ENCODE measurements at places on chromosomes 1 and 21.

- no peak for DNase-seq
Measured at GRCh38 chr21:19767546-19767945, 1230.7 kb upstream of the NCAM2 start.

DNA sequence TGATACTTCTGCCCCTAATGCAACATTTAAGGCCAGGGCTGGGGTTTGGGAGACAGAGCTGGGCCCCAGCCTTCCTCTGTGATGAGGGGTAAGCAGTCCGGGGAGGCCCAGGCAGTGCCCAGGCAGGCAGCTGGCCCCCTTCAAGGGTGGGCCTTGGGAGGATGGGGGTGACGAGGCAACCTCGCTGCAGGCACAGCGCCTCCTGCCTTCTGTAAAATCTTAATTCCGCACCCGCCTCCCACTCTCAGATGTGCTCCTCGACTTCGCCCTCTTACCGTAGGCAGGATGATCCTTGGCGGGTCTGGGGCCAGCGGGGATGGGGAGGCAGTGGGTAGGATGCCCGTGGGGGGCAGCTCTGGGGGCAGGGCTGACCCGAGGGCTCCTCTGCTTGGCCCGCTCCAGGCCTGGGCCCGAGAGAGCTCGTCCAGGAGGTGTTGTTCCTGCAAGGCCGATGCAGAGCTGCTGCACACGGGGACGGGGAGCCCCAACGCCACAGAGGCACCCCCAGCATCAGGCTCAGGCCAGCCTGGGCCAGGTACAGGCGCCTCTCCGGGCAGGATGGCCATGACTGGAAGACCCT lies 9.1 kb downstream of the C21orf58 start:
- no peak for DNase-seq

GRCh38 chr21:14744368-14744767 lies 198.3 kb upstream of the SAMSN1 start:
- no peak for DNase-seq

DNA sequence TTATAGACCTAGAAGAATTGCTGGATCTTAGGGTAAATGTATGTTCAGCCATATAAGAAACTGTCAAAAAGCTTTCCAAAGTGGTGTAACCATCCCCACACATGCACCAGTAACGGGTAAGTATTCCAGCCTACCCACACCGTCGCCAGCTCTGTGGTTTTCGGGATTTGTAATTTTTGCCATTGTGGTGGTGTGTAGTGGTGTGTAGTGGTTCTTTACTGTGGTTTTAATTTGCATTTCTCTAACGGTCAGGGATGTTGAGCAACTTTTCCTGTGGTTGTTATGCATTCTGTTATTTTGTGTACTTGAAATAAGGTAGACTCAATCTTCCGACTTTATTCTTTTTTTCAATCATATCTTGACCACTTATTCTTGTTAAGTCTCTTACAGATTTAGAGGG lies 342.4 kb upstream of the AJAP1 start:
- no peak for DNase-seq

DNA sequence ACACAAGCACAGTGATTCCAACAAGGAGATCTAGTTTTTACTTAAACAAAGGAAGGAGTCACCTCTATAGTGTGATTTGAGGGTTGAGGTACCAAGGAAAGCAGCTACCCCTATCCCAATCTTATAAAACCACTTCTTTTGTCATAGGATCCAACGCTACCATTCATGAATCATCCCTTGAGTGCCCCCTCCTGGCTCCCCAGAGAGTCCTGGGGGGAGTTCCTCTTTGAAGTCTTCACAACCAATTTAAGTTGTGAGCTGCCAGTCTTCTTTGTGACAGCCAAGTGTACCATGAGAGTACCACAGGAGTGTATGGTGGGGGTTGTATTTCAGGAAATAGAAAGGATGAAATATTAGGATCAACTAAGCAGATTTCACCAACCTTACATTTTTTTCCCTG lies 39.1 kb upstream of the NHLH2 start:
- no peak for DNase-seq

GRCh38 chr1:98172578-98172977 lies 251.7 kb upstream of the DPYD start:
- no peak for DNase-seq

DNA sequence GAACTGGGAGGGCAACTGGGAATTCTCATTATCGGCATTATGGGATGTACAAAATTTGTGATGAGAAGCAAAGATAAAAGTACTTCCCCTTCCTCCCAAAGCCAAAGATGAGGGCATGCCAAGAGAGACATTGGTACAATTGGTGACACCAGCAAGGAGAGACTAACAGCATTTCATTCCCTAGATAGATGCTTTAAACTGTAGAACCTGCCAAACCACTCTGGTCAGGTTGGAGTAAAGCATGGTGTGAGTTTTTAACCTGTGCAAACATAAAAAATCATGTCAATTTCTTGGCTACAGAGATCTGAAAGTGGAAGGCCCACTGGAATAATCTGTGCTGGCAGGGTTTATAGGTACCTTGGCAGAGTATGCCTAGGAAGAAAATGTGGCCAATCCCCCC lies 19.4 kb downstream of the CTXND2 start:
- no peak for DNase-seq

- no peak for DNase-seq
Measured at GRCh38 chr1:25867210-25867991, 8.1 kb downstream of the PAQR7 start.

DNA sequence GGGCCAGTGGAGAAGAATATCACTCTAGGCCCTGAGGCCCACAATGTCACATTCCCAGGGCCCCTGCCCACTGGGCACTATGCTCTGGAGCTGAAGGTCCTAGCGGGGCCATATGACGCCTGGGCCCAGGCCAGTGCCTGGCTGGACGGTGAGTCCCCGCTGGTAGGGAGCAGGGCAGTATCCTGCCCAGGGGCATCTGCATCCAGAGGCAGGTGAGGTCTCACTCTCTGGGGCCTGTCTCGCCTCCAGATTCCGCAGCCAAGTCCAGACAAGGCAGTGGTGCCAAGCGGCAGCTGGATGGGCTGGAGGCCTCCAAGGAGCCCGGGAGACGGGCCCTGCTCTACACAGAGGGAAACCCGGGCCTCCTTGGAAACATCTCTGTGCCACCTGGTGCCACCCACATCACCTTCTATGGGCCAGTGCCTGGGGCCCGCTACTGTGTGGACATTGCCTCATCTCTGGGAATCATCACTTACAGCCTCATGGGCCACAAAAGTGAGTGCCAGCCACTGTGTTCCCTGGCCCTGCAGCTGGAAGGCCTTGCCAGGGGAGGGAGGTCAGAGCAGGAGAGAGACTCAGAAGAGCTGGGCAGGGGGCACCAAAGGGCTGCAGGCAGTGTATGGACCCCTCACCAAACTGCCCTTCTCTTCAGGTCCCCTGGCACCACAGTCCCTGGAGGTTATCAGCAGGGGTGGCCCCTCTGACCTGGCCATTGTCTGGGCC lies 11.1 kb upstream of the PTPN7 start:
- no peak for DNase-seq

DNA sequence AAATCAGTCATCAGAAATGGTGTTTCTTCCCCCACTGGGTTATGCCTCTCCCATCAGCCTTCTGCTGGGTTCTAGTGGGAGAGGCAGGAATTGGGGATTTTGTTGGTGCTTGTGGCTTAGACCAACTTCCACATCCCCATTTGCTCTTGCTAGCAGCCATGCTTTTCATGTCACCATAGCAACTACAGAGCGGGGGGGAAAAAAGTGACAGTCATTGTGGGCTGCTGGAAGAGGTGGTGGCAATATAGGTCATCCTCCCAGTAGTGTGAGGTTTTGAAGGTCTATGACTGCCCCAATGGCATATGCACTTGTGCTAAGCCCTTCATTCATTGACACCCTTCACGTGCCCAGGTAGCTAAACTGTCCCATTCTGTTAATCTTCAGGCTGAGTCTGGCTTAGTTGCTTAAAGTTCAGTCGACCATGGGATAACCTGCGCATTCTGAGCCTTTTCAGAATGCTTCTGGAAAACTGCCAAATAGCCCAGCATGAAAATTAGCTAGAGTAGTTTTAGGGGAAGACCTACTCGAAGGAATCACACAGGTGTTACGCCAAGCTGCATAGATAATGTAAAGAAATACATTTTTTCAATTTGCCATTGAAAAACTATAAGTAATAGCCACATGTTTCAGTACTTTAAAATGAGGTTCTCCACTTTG lies 53.7 kb upstream of the ZNF326 start:
- DNase-seq = no peak

DNA sequence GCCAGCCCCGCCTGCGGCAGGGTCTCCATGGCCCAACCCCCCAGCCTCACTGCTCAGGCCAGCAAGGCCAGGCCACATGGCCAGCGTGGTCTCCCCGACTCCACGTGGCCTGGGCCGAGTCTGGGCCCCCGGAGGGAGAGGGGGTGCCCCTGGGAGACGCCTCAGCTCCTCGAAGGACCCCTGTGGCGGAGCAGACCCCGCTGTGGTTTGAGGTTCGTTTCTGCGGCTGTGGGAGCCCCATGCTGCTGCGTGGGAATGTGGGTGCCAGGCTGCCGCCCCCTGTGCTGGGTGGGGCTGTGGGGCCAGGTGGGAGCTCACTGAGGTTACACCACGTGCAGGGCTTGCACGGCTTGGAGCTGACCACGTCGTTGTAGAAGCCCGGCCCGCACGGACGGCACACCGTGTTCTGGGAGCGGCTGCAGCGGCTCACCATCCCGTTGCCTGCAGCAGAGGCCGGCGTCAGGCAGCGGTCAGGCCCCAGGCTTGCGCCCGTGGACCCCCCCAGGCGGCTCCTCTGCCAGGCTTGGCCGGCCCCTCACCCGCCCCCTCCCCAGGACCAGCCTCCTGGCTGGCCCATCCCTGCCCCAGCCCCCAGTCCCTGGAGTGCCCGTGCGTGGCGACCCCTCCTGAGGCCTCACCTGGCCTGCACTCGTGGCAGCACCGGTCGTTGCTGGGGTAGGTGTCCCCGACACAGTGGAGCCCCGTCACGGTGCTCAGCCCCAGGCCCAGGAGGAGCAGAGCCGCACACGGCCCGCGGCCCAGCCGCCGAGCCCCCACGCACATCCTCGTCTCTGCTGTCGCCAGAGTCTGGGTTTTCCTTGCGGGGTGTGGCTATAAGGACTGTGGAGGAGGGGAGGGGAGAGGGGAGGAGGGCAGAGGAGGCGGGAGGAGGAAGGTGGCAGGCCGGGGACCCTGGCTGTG lies at the start of gene TNFRSF4:
Gene TNFRSF4, minus strand, starts transcription at position 809 of the 921 bp plus-strand sequence. Its CDS starts 26 bp downstream, at position 783.
- DNase-seq = no peak

- DNase-seq = no peak
Measured at GRCh38 chr1:6185151-6185550, 5.0 kb upstream of the CHD5 start.

- DNase-seq = no peak
Measured at GRCh38 chr1:209150114-209150513, 433.4 kb upstream of the CAMK1G start.

DNA sequence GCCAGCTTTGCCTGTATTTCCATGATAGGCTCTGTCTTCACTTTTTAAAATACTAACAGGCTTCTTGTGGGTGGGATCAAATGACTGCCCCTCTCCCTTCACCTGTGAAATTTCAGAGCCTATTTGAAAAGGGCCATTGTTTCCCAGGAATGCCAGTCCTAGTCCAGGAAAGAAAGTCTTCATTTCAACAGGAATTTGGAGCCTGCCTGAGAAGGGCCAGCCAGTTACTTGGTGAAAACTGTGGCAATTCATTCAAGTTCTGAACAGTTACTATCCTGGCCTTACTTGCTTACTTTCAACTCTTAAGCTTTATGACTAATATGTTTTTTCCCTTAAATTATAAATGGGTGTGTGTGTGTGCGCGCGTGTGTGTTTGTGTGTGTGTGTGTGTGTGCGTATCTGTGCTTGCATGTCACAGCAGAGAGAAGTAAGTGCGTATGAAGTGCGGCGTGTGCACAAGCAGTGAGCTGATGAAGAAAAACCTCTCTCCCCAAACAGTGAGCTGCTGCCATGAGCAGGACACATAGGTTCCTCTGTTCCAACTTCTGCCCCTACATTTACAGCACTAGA lies 67.5 kb upstream of the RNPC3 start:
- no peak for DNase-seq

GRCh38 chr1:203317429-203318228 lies 12.3 kb downstream of the BTG2 start:
- DNase-seq = no peak

- DNase-seq = no peak
Measured at GRCh38 chr1:36865602-36865900, 168.8 kb downstream of the GRIK3 start.

DNA sequence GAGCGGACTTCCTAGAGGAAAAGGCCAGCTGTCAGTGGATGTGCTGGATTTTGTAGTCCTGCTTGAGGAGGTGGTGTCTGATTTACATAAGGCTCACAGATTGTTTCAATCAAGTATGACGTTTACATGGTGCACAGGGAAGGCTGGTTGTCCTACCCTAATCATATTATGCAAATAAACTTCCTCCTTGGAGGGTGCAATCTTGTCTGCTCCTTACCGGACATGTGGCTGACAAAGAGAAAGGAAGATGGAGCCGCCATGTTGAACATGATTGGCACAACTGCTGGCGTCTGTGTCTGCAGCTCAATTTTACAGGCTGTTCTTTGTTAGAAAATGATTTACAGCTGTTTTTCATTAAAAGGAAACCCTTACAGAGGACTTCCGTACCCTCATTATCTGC lies 1656.1 kb downstream of the KCNT2 start:
- DNase-seq = no peak

- DNase-seq = no peak
Measured at GRCh38 chr1:60889709-60890108, 192.7 kb upstream of the NFIA start.

DNA sequence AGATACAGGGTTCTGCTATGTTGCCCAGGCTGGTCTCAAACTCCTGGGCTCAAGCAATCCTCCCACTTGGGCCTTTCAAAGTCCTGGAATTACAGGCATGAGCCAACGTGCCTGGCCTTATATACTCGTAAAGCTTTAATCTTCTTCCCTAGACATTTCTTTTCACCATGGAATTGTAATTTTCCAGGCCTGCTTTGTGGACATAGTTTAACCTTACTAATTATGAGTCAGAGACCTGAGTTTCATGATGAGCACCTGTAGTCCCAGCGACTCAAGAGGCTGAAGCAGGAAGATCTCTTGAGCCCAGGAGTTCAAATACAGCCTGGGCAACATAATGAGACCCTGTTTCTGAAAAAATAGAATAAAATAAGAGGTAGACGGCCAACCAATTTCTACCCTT lies 12.3 kb downstream of the PATJ start:
- no peak for DNase-seq

DNA sequence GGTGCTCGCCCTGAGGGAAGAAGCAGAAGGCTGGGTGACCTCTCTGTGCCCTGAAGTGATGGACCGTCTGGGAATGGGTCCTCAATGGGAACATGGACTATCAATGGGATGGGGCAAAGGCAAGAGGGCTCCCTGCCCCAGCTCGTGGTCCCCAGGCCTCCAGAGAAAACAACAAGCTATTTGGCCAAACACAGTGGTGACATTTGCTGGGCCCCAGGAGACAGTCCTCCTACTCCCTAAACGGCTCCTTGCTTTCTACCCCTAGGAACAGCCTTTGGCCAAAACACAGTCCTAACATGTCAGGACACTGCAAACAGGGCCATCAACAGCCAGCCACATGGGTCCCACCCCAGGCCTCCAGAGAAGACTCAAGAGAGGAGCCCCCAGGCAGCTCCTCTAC lies 102.8 kb downstream of the RAVER2 start:
- no peak for DNase-seq

GRCh38 chr1:103341377-103341880 lies 184.1 kb upstream of the RNPC3 start:
- no peak for DNase-seq

GRCh38 chr1:115649964-115650363 lies 8.2 kb downstream of the VANGL1 start:
- no peak for DNase-seq
